Amniotic stem cell (primary cell): ENCODE measurements at places on chromosomes 16 and 17.

DNA sequence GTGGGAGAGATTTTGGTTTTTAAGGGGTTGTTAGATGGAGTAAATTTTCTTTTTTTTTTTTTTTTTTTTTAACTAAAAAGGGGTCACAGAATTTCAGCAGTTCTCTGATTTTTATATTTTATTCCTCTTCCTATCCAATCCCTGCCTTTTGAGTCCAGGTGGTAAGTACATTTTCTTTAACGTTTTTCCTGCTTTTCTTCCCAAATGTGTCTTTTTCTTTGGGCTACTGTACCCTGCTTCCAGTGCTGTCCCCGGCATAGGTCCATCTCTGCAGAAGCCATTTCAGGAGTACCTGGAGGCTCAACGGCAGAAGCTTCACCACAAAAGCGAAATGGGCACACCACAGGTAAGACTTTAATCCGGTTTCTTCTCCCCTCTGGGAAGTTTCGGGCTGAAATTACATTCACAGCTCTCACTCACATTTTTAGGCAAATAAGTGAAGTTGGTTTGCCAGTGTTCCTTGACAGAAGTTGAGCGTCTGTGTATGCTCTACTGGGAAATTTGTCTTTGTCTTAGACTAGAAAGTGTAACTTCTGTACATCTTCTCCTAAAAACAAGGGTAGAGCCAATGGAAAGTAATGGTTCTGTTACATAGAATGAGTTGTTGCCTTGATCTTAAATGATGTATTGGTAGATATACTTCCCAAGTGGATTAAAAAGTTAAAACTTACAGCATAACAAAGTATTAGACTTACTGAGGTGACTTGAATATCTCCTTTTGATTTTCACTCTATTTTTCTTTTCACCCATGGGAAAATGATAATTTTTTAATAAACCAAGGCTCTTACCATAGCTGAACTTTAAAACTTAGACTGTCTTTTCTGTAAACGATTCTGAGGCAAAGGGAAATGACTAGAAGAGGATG, 54.5 kb downstream of the TUBD1 start:
- no peak for DNase-seq

- no peak for DNase-seq
Measured at GRCh38 chr17:77695386-77695785, 263.1 kb upstream of the TNRC6C start.

DNA sequence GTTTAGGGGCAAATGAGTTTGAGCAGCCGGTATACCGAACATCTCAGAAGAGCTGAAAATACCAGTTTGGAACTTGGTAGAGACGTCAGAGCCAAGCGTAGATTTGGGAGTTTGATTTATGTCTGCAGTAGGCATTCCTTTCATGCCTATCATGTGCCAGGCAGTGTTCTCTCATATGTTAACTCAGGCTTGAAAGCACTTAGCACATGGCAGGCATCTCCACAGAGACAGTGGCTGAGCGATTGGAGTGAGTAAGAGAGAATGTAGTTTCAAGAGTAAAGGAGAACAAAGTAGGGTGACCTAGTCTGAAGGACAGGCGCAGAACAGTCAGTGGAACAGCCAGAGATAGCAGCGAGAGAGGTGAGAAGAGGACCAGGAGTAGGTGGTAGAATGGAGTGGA, 207.0 kb downstream of the FTO start:
- DNase-seq, result no peak

DNA sequence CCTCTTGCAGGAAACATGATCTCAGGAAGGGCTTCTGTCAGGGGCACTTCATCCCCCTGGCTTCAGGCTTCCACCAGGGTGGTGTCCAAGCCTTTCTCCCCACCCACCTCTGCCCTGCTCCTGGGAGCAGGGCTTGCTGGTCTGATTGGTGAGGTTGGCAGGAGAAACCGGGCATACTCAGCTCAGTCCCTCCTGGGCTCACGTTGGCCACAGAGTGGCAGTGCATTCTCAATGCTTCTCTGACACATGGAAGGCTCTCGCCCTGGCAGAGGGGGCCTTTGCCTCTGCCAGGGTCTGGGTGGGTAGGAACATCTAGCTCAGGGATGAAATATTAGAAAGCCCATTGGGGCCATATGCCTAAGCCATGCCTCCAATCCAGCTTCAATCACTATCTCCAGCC, 142.8 kb downstream of the AXIN2 start:
- DNase-seq, result no peak

DNA sequence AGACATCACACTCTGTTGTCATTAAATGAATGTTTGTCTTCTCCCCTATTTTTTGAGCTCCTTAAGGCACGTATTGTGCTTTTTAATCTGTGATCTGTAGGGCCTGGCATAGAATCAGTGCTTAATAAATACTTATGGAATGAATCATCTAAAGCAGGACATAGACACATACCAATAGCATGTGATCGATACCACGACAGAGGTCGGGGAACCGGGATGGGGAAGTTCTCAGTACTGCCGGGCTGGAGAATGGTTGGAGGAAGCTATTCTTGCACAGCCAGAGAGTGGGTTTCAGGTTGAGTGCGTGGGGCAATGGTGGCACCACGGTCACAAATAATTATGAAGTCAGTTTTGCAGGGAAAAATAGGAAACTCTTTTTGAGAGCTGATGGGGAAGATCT, 26.8 kb downstream of the NLRP1 start:
- DNase-seq, result no peak

GRCh38 chr17:66347661-66348514, 45.5 kb downstream of the PRKCA start:
- DNase-seq, result no peak

DNA sequence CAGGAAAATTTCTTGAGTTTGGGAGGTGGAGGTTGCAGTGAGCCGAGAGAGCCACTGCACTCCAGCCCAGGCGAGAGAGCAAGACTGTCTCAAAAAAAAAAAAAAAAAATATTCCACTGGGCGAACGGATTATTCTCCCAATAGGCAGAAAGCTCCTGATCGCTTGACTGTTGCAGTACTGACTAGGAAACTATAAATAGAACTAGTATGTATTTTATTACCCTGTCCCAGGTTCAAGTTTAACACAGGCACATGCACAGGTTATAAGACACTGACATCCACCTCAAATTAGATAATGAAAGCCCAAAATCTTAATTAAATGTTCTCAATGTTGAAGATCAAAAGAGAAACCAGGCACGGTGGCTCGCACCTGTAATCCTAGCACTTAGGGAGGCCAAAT, 11.5 kb downstream of the PARN start:
- no peak for DNase-seq

- no peak for DNase-seq
Measured at GRCh38 chr17:20284570-20285295, 182.6 kb downstream of the LGALS9B start.

- DNase-seq, result no peak
Measured at GRCh38 chr16:81040842-81041241, 5.2 kb downstream of the ATMIN start.
